ENCODE measurements at places on chromosomes 13 and 19.

DNA sequence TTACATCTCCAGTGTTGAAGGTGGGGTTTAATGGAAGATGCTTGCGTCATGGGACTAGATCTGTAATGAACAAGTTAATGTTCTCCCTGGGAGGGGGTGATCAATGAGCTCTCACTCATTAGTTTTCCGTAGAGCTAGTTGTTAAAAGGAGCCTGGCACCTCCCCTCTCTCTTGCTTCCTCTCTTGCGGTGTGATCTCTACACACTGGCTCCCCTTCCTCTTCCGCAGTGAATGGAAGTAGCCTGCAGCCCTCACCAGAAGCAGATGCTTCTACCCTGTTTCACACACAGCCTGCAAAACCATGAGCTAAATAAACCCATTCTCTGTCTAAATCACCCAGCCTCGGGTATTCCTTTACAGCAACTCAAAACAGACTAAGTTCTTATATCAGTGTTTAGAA, 318.8 kb downstream of the SLITRK1 start:
- no peak for DNase-seq

- no peak for DNase-seq
Measured at GRCh38 chr19:43351998-43352746, 1.3 kb upstream of the CD177 start.

GRCh38 chr19:11580116-11580515, 2.7 kb upstream of the ACP5 start:
- DNase-seq: no peak

GRCh38 chr13:61113140-61113658, 302.4 kb downstream of the PCDH20 start:
- DNase-seq: no peak

DNA sequence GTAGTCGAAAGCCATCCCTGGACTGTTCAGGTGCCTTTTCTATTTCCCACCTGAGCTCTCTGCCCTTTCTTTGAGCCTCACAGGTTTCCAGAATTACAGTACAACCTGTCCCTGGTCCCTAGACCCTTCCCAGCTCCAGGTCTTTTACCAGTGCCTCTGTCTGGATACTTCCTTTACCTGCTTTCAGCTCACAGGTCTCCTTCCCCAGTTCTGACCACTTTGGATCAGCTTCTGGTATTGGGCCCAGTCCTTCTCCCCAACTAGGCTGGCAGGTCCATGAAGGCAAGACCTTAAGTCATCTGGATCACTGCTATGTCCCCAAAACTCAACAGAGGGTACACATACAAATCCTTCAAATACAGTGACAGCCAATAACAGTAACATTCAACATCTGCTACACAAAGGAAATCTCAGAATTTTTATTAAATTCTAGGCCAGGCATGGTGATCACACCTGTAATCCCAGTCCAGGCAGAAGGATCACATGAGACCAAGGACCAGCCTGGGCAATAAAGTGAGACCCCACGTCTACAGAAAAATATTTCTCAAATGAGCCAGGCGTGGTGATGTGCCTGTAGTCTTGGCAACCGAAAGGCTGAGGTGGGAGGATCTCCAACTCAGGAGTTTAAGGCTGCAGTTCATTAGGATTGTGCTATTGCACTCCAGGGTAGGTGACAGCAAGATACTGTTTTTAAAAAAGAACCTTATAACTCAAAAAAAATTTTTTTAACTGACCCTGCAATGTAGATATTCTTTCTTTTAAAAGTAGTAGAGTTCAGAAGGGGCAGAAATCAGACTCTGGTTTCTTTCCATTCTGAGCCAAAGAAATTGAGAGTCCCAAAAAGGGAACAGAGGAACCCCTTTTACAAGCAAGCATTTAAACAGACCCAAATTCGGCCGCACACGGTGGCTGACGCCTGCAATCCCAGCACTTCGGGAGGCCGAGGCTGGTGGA, 1.3 kb downstream of the RPS16 start:
- DNase-seq: no peak

DNA sequence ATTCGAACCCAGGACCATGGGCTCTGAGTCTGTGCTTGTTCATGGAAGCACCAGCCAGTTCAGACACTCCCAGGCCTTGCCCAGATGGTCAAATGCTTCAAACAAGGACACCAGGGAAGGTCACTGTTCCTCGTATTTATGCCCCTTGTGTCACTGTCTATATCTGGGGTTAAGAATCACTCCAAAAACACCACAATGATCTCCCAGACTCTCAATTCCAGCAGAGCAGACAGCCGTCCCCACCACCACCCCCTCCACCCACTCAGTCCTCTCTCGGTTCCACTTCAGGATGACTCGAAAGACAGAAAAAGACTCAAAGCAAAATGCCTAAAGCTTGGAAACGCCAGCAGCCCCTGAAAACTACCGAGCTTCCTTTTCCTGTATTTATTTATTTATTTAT, 79.0 kb downstream of the INSR start:
- no peak for DNase-seq
